Inflammatory macrophage (primary cell): ENCODE measurements at places on chromosomes 5 and 9.

GRCh38 chr5:118793652-118794051 is 194.7 kb downstream of the DTWD2 start:
- DNase-seq, result no peak

DNA sequence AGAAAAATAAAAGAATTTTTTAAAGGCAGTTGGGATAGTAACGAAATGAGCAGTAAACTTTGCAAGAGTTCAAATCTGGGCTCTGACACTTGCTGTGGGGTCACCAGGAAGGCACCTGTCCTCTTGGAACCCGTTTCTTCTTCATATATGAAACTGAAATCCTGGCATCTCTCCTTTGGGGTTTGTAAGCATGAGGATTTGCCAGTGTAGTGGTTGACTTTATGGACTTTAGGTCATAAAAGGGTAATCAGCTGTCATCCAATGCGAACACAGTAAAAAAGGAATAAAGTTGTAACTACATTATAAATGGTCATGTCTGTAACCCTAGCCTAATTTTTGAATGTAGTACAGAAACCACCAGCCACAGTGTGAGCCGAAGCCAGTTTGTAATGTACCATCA is 1.3 kb downstream of the RAB14 start:
- no peak for DNase-seq

DNA sequence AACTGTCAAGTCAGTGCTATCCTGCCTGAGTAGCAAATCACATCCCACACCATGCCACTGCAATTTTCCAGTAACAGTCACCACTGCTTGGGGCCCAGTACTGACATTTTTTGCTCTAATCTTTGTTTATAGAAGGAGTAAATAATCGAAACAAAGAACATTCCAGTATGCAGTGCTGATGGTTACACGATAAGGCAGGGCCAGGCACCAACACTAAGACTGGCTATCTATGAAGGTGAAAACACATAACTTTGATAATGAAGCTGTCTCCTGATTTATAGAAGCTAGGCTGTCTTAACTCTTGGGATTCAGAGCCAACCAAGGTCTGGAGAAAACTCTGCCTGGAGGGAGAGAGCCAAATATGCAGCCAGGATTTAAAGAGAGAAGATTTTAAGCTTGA is 365.3 kb downstream of the BNC2 start:
- DNase-seq, result no peak

GRCh38 chr5:9545992-9546851 is at the start of gene SEMA5A:
Gene SEMA5A, minus strand, starts transcription at chr5:9546075. Its CDS starts 166,129 bp downstream, at chr5:9379946.
- no peak for DNase-seq

DNA sequence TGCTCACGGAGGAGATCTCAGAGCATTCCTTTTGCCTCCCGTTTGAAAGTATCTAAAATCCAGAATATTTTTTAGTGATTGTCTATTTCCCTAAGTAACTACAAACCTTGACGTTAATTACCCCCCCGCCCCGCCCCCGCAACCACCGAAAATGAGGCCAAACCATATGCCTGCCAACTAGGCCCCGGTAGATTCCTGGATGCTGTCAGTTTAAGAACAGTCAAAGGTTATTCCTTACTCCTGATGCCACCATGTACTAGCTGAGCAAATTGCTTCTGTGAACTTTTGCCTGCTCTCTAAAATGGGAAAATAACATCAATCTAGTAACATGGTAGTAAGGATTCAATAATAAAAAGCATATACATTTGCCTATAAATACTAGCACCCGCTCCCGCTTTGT is 244.8 kb downstream of the SAXO1 start:
- DNase-seq, result no peak

- peak; percentile 1 for DNase-seq
Measured at GRCh38 chr5:112784726-112785125, 47.0 kb downstream of the APC start.
